ENCODE measurements at places on chromosomes 11 and 22.
A peak's percentile ranks its signal among the peaks of the same experiment; 100 is the strongest.

GRCh38 chr22:48869161-48869560 is 958.5 kb downstream of the BRD1 start:
- DNase-seq = no peak

GRCh38 chr11:103112364-103112763 is 3.1 kb downstream of the DYNC2H1 start:
- DNase-seq = no peak

DNA sequence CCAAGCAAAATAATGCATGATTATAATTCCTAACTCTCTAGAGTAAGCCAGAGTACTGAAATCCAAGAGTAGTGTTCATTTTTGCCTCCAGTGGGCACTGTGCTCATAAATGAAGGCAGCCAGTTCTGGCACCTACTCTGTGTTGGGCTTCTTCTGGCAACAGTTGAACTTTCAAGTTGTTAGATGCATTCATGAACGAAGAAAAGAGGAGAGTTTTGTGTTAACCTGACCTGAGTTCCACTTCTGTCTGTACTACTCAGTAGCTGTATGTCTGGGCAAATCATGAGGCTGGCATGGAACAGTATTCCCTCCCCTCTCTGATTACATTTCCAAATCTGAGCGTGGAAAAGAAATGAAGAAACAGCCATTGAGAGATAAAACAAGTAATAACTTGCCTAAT is 20.3 kb upstream of the TENM4 start:
- no peak for DNase-seq

DNA sequence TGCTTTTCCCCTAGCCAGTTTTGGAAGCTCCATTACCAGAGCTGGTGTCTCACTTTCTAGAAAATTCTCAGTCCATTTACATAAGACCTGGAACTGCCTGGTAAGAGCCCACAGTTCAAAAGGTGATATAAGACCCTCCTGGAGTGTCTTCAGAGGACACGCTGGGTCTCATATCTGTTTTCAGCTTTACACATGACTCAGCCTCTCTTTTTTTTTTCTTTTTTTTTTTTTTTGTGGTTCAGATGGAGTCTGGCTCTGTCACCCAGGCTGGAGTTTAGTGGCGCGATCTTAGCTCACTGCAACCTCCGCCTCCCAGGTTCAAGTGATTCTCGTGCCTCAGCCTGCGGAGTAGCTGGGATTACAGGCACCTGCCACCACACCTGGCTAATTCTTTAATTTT is 30.7 kb downstream of the WEE1 start:
- DNase-seq = no peak

GRCh38 chr11:130433357-130433756 is 4.9 kb upstream of the ADAMTS8 start:
- no peak for DNase-seq

GRCh38 chr11:27770576-27770975 is 70.3 kb upstream of the BDNF start:
- DNase-seq = no peak

GRCh38 chr11:44808053-44808753 is 81.4 kb downstream of the TSPAN18 start:
- no peak for DNase-seq

- DNase-seq = no peak
Measured at GRCh38 chr11:94814272-94814976, 46.3 kb downstream of the AMOTL1 start.

DNA sequence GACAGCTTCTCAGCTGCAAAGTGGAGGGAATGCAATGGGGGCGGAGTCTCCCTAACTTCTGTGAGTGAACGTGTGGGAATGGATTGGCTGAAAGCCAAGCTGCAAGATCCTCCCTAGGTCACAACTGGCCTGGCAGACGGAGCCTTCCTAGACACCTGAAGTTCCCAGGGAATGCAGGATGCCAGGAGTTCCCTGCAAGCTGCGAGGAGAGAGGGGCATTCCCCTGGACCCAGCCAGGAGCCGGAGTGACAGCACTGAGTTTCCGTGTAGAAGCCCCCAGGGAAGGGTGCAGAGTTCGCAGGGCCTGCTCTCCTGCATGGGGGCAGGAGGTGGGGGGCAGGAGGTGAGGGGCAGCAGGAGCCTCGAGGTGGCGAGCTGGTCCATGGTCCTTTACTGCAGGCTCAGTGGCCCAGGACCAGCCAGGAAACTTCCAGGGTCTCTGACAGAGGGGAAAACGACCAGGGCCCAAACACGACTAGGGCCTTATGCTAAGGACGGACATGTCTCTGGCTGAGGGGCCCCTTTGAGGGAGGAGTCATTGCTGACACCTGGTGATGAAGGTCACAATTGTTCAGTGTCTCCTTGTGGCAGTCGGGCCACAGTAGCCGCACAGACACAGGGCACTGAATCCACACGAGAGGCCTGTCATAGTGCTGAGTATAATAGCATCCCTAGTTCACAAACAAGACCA is 141.4 kb downstream of the FBXO7 start:
- DNase-seq = no peak

- no peak for DNase-seq
Measured at GRCh38 chr11:134474942-134475341, 62.9 kb upstream of the B3GAT1 start.

GRCh38 chr22:24033731-24034130 is 22.6 kb downstream of the CABIN1 start:
- no peak for DNase-seq

DNA sequence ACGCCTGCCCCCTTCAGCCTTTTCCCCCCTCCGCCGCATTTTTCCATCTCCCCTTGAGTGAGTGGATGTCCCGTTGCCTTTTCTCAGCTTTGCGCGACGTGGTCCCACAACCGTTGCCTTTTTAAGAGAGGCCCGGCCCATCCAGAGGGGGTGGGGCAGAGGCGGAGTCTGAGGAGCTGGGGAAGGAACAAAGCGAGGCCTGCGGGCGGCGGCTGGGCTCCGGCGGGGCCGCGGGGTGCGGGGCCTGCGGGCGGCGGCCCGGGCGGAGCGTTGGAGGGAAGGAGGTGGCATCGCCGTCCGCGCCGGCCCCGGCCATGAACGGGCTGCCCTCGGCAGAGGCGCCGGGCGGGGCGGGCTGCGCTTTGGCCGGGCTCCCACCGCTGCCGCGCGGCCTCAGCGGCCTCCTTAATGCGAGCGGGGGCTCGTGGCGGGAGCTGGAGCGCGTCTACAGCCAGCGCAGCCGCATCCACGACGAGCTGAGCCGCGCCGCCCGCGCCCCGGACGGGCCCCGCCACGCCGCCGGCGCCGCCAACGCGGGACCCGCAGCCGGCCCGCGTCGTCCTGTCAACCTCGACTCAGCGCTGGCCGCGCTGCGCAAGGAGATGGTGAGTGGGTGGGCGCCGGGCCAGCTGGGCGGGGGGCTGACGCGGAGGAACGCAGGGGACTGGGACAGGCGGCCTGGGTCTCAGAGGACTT is at the start of gene FAM89B:
Gene FAM89B (plus strand): TSS at position 183 of the 696 bp plus-strand sequence. CDS start 132 bp downstream, at position 315.
- peak; percentile 81 for DNase-seq

DNA sequence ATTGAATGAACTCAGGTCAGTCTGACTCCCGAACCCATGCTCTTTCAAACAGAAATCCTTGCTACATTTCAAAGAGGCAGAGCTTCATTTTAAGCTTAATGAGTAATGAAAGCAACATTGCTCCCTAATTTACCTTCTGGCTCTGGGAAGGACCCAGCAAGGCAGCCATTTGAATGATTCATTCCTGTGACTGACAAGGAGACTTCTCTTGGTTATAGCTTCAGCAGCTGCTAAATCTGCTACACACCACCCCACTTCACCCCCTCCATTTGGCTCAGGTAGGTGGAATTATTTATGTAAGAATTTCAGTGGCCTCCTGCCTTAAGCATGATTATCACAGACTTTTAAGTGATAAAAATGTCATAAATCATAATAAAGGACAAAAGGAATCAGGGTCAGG is 117.7 kb downstream of the KCNC1 start:
- no peak for DNase-seq

GRCh38 chr11:120404495-120404894 is 68.3 kb downstream of the ARHGEF12 start:
- DNase-seq = no peak

- DNase-seq = no peak
Measured at GRCh38 chr11:74714904-74715303, 16.3 kb downstream of the CHRDL2 start.

DNA sequence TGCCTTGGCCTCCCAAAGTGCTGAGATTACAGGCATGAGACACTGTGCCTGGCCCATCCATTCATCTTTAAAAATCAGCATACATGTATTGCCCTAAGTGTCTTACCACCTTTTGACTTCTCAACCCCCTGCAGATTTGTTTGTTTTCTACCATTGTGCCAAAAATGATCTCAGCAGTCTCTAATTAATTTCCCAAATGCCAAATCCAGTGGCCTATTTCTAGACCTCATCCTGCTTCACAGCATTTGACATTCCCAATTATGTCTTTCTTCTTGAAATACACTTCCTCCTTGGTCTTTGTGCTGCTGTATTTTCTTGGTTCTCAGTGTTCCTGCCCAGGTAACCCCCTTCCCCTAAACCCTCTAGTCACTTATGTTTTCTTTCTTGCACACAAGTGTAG is 46.0 kb upstream of the GRAMD1B start:
- no peak for DNase-seq

DNA sequence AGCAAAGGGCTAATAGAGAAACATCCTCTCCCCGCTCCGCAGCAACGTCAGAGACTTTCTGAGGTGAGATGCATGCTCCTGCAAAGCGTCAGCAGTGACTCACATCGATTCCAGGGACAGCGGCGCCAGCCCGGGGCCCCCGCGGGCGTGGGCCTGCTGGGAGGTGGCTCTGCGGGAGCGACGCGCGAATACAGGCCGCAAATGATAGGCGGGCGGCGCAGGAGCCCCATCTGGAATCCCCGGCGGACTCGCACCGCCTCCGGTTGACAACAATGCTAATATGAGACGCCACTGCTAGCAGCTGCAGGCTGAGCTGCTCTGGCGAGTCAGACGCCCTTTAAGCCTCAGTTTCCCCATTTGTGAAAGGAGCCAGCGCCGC is 557 bp downstream of the RANGAP1 start:
- DNase-seq = peak; percentile 49

GRCh38 chr11:72038491-72038890 is 39.8 kb downstream of the IL18BP start:
- no peak for DNase-seq

- no peak for DNase-seq
Measured at GRCh38 chr11:135006800-135007199, 594.8 kb upstream of the B3GAT1 start.

DNA sequence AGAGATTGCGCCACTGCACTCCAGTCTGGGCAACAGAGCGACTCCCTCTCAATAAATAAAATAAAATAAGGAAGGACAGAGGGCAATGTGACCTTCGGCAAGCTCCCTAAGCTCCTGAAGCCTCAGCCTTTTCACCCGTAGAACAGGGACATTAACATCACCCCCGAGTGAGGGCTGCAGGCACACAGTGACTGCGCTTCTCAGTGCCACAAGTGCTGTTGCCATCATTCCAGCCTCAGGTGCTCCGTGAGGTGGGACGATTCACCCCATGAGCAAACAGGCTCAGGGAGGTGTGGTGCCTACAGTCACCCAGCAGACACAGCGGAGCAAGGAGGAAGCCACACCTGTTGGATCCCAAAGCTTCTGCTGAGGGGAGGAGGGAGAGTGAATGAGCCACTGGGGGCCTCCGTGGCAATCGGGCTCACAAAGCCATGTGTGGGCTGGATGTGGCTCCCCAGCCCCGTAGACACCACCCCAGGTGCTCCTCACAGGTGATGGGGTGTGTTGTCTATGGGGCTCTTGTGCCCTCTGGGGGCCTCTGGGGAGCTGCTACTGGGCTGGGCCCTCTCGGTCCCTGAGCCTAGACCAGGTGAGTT is 9.1 kb upstream of the TCF20 start:
- DNase-seq = no peak

GRCh38 chr11:72700146-72700545 is 25.9 kb upstream of the PDE2A start:
- DNase-seq = no peak

- DNase-seq = no peak
Measured at GRCh38 chr11:23644443-23644842, 784.2 kb upstream of the CCDC179 start.

DNA sequence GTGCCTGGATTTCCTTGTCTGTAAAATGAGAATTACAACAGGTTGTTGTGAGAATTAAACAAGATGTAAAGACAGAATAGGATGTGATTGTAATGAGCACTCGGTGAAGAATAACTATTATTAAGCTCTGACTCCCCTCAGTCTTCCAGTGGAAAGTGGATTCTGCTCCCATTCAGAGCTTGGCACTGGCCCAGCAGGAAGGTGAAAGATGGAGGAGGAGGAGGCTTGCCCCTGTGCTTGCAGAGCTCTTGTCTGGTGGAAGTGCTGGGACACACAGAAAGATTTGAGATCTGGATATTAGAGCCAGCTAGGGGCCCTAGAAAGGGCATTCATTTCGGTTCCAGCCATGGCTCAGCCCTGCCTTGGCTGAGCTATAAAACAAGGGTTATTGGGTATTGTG is 28.2 kb downstream of the PHLDB1 start:
- DNase-seq = no peak

- no peak for DNase-seq
Measured at GRCh38 chr11:88292171-88292843, 45.2 kb downstream of the CTSC start.

GRCh38 chr11:74641905-74642304 is 49.5 kb downstream of the POLD3 start:
- no peak for DNase-seq

DNA sequence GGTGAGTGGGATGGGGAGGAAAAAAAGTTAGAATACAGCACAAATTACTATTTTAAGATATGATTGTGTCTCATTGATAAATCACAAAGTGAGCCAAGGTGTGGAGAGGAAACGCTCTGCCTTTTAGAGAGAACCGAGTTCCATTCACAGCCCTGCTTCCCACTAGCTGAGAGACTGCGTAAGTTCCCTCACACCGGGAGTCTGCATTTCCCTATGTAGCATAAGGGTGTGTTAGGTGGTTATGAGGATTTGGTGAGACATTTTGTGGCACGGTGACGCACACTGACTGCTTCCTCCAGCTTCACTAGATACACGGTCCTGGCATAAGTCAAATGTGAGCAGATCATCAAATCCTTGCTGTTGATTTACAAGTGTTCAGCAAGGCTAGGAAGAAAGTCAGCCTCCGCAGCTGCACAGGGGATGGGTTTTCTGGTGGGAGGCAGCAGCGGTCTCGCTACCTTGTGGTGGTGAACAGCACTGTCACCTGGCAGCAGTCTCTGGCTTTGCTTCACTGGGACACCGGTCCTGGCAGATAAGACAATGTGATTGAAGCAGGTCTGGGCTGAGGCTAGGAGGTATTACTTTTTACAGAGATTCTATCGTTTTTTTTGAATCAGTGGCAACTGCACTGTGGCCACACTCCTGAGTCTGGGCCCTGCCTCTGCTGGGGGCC is 312.2 kb upstream of the B3GAT1 start:
- no peak for DNase-seq

- no peak for DNase-seq
Measured at GRCh38 chr11:96760306-96760705, 370.5 kb downstream of the JRKL start.

DNA sequence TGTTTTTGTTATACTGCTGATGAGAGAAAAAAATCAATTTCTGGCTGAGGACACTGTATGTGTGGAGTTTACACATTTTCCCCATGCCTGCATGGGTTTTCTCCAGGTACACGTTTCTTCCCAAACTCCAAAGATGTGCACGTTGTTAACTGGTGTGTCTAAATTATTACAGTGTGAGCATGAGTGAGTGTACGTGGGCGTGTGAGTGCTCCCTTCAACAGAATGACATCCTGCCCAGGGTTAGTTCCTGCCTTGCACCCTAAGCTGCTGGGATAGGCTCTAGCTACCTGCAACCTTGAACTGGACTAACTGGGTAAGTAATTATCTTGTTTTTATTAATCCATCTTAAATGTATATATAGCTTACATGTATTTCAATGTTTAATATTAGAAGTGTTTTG is 5.5 kb downstream of the NPAT start:
- DNase-seq = no peak

Measured in activated naive CD4-positive, alpha-beta T cell (primary cell).